A172 (cell line): ENCODE measurements at places on chromosomes 4 and X.

- no peak for DNase-seq
Observed at GRCh38 chr4:119832776-119833175, 204.2 kb upstream of the PDE5A start.

DNA sequence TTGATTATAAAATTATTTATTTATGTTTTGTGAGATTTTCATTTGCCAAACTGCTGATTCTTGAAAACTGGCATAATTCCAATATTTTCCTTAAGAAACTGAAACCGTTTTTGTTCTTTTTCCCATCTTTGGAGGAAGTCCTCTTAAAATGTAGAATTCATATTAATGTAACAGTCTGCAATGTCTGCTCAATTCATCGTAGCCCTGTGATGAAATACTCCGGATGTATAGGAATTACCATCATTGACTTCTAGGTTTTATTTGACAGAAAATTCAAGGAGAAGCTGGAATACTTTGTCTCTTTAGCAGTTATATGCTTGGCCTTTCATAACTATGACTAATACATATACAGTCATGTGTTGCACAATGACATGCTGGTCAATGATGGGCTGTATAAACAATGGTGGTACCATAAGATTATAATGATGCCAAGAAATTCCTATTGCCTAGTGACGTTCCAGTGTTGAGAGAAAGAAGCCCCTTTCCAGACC is 185.0 kb upstream of the GPRIN3 start:
- peak; percentile 19 for DNase-seq

DNA sequence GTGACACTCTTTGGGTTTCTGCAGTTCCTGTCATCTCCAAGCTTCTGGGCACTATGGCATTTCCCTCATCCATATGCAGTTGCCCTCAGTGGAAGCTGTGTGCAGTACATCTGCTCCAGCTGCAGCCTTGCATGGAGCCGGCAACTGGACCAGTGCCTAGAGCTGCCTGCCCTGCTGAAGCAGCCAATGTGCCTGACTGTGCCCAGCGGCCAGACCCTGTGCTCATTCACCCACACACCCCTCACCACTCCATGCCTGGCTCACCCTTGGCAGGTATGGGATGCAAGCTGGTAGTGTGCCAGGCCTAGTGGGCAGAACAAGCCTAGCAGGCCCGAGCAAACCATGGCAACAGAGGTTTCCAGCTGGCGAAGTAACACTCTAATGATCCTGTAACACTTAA is 370.8 kb downstream of the FSTL5 start:
- no peak for DNase-seq

- peak; percentile 56 for DNase-seq
Observed at GRCh38 chrX:115560978-115561604, at the start of gene PLS3. TSS of gene PLS3 (plus strand) at chrX:115561174. CDS start at chrX:115610251, 49,077 bp downstream.

DNA sequence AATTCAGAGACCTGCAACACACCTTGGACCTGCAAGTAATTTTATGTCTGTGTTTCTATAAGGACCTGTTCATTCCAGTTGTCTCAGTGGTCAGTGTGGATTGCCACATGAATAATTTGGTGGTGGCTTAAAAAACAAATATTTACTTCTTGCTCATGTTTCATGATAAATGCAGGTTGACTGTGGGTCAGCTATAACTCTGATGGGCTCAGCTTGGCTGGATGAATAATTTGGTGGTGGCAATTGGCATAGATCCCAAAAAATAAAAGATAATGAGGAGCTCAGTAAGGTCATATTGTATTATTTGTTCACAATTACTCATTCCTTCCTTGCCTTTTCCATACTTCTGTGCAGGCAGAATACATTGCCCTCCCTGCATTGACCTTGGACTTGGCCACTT is 18.9 kb upstream of the SCRG1 start:
- DNase-seq: no peak

DNA sequence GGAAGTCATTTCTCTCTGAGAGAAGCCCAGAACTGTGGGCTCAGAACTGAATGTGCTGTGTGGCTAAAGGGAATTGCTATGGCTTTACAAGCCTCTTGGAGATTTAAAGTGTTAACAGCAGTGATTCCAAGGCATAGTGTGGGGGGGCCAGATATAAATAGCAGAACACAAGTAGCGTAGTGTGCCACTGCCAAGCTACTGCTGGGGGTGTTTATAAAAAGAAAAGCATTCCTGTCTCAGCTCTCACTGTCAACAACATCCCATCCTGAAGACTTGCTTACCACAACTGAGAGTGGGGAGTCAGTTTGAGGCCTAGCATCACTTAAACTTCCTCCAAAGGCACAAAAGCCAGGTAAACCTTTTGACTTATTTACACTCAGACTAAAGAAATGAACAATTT is at the start of gene ART3:
ART3 (plus strand) TSS at position 242 of the 400 bp plus-strand sequence. CDS start 1,181 bp downstream, outside the sequence.
- no peak for DNase-seq

DNA sequence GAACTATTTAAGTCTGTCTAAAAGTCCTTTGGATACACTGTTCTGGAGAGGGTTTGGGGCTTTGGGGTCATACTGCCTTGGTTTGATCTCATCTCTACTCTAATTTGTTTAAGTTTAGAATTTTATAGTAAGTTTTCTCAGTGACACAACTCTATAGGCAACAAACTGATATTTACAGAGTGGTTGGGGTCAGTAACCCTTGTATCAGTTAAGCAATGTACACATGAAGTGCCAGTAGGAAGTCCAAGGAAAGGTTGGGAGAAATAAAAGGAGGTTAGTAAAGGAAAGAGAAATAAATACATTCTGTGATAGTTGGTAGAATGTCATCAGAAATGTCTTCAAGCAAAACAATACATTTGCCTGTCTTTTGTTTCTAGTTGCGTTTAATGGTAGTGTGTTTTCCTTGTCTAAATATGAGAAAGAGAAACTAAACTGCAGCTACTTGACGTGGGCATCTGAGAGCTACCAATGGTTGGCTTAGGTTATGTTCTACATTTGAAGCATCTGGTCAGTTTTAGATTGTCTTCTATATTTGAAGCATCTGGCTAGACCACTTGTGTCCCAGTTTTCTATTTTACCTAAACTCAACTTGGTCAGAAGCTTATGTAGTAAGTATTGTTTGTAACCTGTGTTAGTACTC is 6.9 kb downstream of the ATP7A start:
- no peak for DNase-seq

DNA sequence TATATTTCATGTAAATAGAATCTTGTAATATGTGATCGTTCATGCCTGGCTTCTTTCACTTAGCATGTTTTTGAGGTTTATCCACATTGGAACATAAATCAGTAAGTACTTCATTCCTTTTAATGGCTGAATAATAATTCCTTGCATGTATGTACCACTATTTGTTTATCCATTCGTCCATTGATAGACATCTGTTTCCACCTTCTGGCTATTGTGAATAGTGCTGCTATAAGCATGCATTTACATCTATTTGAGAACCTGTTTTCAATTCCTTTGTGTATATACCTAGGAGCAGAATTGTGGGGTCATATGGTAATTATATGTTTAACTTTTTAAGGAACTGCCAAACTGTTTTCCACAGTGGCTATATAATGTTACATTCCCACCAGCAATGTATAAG is 356.7 kb upstream of the DIPK2B start:
- no peak for DNase-seq

DNA sequence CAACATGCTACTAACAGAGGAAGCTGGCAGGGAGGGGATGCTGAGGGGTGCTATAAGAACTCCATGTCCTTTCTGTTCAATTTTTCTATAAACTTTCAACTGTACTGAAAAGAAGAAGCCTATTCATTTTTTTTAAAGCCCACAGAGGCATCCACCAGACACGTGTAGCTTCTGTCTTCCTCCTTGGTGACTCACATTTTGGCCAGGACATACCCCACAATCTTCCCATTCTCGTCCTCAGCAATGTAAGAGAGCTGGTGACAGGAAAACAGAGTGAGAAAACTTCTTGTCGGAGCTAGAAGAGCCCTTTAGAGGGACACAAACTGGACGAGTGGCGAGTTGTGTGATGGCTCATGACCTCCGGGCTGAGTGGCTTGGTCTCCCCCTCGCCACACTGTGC is 1.1 kb downstream of the NAA10 start:
- peak; percentile 37 for DNase-seq

DNA sequence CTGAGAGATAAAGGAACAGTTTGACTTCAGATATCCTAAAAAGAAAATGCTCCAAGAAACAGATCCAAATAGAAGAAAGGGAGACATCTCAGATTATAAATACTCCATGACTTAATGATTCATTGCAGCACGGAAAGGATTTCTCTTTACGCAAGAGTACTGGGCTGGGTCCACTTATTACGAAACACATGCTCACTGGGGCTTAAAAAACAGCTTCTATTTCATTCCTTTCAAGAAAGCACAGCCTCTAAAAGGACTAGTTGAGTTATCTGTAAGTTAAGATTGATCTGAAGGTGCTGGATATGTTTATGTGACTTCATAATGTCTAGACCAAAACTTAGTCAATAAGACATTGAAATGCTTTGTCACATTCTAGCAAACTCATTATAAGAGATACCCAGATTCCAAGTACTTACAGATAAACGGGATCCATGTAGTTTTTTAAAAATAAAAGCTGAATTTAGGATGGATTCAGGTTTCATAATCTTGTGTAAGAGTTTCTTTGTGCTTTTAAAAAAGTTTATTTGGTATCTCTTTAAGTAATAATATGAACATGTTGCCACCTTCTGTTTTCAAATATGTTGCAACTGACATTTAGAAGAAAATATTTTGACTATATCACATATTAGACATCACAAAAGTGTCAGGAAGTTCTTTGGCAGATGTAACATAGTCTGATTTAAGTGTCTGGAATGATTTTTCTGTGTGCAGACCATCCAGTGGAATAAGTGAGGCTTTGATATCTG is 109.5 kb upstream of the MYOZ2 start:
- no peak for DNase-seq

DNA sequence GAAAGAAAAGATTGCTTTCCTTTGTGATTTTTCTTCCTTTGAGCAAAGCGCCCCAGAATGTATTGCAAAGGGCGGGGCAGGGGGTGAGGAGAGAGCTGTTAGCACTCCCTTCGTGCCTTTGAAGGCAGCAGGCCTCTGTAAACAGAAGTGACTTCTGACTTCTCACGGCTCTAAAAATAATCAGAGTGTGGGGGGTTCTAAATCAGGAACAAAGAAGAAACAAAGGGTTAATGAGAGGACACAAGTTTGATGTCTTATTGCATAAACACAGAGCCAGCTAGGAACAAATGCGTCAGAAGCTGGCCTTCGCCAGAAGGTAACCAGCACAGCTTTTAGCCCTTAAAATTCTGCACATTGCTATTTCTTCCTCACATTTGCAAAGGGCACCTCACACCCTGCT is 626.2 kb downstream of the MID1IP1 start:
- DNase-seq: no peak

DNA sequence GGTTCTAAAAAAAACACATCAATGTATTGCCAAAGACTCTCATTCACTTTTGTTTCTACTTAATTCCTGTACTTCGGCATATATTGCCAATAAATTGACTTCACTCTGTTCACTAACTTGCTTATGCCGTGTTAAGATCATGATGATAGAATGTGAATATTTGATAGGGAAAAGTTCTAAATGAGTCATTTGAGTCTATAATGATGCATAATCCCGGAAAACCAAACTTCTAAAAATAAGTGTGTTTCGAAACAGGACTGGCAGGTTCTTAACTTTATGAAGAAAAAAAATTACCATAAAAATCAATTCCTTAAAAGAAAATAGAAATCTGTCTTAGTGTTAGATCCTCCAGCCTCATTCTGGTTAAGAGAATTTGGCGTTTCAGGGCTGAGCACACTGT is 387.5 kb upstream of the FTHL17 start:
- DNase-seq: peak; percentile 6

DNA sequence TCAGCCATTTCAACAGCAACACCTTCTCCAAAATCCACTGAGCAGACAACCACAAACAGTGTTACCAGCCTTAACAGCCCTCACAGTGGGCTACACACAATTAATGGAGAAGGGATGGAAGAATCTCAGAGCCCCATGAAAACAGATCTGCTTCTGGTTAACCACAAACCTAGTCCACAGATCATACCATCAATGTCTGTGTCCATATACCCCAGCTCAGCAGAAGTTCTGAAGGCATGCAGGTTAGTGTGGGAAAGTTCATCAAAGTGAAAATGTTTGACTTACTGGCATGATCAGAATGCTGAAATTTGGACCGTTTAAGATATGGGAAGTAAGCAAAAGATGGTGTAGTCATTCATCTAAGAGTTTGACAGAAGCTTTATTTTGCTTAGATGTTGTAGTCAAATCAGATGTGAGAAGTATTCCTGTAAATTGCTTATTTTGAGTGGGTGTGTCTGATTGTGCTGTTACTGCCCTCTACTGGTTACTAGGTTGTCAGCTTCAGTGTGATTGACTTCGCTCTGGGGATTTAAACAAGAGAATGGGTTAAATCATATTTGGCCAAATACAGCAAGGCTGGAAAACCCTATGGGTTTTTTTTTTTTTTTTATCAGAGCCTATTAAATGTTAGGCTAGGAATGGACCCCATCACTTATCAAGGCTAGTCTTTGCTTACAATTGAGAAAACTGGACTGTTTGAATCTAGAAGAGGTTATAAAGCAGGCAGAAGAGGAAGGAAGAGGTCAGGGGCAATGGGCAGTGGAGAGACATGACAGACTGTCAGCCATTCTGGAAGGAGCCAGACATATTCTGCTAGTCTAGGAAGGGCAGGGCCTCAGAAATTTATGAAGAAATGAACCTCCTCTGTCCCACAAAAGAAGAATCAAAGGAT is 130.3 kb downstream of the DIPK2B start:
- DNase-seq: peak; percentile 51

GRCh38 chr4:174222266-174222872 is 61.1 kb downstream of the FBXO8 start:
- DNase-seq: peak; percentile 25

- peak; percentile 45 for DNase-seq
Observed at GRCh38 chrX:149871940-149872339, 9.0 kb upstream of the MAGEA8 start.

DNA sequence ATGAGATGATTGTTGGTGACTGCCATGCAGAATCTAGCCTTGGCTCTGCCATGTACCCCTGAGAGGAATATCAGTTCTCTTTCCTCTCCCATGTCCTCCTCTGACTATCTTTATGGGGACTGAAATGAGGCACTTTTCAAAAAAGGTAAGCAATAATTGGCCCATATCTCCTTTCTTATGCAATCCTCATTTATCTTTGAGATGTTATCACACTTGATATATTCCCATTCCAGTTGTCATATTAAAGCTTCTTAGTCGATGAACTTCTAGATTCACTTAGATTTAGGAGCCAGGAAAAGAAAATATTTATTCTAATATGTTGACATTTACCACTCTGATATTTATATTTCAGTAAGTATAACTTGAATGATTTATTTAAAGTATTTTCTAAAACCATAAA is 55.3 kb upstream of the CXCL8 start:
- no peak for DNase-seq

- no peak for DNase-seq
Observed at GRCh38 chr4:113732-114131, 10.6 kb upstream of the ZNF718 start.

DNA sequence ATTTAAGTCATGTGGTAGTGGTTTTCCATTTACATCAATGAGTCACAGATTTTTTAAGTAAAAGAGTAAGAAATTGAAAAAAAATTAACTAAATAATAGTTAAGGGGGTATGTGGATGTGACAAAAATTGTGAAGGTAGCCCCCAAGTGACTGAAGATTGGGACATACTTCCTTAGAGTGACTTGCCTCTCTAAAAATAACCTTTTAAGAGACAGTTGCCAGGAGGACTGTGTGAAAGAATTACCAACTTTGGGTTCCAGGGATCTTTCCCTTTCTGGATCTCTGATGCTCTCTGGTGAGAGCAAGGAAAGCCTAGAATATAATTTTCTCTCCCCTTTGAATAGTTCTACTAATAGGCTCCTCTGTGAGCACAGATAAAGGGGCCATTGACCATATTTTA is 42.7 kb downstream of the NHSL2 start:
- no peak for DNase-seq

GRCh38 chrX:67545893-67546495 is 2.2 kb downstream of the AR start:
- DNase-seq: no peak
